ENCODE measurements at places on chromosomes 4 and X.

DNA sequence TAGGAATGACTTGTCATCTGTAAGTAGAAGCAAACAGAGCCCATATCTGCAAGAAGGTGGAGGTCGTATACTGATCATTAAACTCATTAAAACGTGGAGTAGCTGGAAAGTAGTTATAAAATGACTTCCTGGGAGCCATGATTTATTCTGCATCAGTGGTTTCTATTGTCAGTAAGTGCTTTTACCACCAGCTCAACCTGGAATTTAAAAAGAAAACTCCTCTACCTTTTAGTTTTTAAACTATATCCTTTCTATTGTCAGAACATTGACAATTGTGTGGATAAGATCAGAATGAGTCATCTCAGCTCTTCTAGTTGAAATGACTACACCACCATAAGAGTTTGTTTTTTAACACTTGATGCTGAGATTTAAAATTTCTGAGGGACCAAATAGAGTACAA lies 651.2 kb upstream of the GALNT7 start:
- no peak for DNase-seq

DNA sequence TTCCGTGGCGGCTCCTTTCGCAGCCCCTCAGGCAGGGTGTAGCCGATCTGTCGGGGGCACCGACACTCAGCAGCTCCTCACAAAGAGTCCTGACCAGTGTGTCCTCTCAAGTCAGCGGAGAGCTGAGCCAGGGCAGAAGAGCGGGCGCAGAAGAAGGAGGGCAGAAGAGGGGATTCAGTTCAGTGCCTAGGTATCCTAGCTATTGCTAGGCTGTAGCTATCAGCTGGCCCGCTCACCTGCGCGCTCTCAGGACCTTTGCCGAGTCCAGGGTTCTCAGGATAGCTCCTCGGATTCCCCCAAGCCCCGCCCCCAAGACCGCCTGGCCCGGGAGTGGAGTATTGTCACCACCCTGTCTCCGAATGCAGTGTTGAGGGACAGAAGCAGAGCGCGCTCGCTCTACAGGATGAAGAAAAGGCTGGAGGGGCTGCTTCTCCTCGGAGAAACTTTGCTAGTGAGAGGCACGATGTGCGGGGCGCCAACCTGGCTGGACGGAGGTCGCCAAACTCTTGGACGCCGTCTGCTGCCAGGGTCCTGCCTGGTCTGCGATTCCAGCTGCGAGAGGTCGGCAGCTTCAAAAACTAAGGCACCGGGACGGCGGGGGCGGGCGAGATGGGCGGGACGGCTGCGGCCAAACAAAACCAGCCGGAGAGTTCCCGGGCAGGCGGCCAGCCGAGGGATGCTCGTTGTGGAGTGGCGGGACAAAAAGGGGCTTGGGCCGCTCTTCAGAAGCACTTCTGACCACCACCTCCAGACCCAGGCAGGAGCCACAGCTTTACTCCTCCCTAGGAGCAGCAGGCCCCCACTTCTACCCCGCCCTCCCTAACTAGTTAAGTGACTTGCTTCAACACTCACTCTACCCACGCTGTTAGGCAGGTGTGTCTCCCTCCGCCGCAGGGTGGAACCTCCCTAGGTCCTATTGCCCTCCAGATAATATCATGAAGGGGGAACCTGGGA lies at the start of gene XKRX:
XKRX (minus strand) TSS at position 258 of the 954 bp plus-strand sequence. CDS start 613 bp downstream, outside the sequence.
- DNase-seq, result no peak

GRCh38 chr4:150789864-150790263 lies 207.9 kb downstream of the MAB21L2 start:
- DNase-seq, result no peak

GRCh38 chrX:48835524-48836329 lies at the start of gene PCSK1N:
Gene PCSK1N (minus strand): TSS chrX:48835610. CDS start chrX:48835532, 78 bp downstream.
- DNase-seq, result no peak

- DNase-seq, result no peak
Measured at GRCh38 chrX:13420545-13421183, 100.8 kb upstream of the ATXN3L start.

- DNase-seq, result no peak
Measured at GRCh38 chr4:69104719-69105275, 8.5 kb downstream of the UGT2B7 start.

DNA sequence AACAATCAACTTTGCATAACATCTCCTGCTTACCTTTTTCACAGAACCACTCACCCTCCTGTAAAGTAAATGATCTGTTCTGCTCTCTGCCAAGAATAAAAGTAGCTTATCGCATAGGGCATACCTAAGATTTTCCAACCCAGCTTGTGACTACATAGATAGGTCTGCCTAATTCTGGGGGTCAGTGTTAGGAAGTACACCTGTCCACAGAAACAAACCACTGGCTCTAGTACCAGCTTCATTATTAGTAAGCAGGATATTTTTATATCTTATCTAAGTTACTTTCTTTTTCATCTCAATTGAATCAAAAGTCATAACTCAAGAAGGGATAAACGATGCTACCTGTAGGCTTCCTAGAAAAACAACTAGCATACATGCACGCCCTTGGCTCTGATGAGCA lies 23.8 kb downstream of the CXCL1 start:
- no peak for DNase-seq

DNA sequence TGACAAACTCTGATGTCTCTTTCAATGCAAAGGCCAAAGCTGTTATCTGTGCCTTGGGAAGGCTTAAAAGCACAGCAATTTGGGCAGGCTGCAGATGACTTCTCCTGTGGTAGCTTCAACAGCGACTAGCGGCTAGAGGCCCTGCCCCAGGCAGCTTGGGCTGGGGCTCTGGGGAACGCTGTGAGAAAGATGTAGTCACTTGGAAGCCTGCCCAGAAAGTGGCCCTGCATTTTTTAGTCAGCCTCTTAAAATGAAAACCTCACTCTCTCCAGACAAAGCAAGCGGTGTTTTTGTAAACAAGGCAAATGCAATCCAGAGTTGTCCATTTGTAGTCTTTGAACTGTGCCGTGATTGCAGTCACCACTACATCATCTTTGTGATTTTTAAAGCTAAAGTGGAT lies 27.5 kb downstream of the PCYT1B start:
- no peak for DNase-seq

DNA sequence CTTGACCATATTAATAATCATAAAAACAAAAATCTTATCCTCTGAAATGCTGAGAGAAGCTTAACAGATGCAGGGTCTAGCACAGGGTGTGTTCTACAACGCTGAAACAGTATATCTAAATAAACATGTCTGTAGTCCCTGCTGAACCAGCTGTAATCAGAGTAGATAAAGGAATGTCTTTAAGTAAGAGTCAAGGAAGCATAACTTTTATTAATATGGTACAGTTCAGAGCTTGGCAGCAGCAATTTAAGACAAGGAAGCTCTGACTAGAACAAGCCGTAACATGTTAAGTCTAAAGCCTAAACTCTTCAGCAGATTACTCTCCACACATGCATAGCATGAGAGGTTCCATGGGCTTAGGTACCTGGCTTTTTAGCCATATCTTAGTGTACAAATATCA lies 36.1 kb downstream of the NFKB1 start:
- DNase-seq, result no peak

DNA sequence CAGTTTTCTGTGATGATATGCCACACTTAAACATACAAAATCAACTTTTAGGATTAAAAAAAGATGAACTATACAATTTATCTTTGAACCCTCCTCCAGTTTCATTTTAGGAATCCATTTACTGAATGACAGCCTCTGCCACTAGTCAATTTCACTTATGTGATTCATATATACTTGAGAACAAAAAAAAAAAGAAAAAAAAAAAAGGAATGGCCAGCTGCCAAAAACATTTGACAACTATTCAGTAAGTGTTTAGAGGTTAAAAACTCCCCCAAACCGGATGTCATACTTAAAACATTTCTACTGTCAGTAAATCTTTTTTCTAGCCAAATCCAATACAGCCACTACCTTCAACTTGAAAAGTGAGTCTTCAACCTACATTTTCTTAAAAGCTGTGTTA lies 266.7 kb upstream of the MAGEB2 start:
- DNase-seq, result no peak

- DNase-seq, result no peak
Measured at GRCh38 chr4:20180509-20180908, 71.2 kb upstream of the SLIT2 start.

- no peak for DNase-seq
Measured at GRCh38 chr4:84498203-84498934, 723 bp downstream of the NKX6-1 start.

GRCh38 chr4:153790962-153791551 lies 2.2 kb upstream of the SFRP2 start:
- DNase-seq, result no peak

DNA sequence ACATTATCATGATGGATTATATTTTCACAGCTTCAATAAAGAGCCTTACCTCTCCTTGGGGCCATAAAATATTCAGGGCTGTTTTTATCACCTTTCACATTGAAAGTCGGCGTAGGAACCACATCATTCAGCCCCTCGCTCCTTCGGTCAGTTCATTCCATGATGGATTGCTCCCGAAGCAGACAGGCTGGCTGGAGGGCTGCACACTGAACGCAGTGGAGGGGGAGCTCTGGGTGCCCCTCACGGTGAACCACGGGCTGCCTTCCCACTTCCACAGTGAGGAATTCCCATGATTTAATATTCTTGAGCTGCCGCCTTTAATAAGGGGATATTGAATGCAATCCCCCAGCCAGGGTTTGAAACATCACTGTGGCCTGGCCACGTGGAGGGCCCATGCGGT lies 16.0 kb downstream of the PPP2R2C start:
- DNase-seq, result no peak

DNA sequence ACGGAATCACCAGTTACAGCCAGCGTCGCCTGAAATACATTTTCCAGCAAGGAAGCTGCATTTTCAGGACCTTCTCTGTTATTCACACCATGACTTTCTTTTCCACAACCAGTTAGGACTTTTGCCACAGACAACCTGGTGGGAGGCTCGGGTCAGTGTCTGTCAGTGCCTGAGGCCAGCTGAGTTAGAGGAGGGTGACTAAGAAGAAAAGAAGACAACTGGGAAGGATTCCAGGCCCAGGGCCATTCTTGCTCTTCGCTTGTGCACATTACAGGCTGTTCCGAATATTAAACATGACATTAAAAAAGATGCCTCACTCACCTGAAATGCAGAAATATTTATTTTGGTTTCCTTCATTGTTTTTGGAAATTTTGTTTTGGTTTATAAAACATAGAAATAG lies 21.4 kb upstream of the CENPU start:
- no peak for DNase-seq

- DNase-seq, result no peak
Measured at GRCh38 chr4:155929833-155930232, 23.8 kb downstream of the CTSO start.

DNA sequence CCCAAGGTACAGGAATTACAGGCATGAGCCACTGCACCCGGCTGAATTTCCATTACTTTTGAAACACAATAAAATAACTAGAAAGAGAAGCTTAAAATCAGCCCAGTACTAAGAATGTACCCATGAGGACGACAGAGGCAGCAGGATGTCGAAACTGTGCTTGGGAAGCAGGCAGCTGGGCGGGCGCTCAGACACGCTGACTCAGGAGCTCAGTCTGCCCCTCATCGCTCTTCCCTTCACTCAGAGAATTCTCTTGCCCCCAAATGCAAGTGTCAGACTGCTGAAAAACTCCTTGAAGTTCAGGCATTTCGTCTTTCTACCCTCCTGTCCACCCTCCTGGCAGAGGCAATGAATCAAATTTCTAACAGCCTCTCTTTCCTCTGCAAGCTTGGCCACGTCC lies 41.0 kb upstream of the CDKN2AIP start:
- DNase-seq, result no peak

- no peak for DNase-seq
Measured at GRCh38 chr4:25551605-25552004, 104.0 kb upstream of the SLC34A2 start.
